ENCODE measurements at places on chromosomes 5 and 9.

DNA sequence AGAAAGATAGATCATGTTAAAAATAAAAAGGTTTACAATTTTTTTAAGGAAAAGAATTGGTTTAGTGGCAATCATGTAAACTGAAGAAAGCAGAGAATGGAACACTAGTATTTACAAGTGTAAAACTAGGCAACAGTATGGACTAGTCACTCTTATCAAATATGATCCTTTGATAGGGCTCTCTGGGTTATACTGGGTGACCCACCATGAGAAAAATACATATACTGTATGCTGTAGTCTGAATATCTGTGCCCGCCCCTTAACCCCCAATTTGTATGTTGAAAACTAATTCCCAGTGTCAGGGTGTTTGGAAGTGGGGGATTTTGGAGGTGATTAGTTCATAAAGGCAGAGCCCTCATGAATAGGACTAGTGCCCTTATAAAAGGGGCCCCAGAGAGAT, 236.8 kb upstream of the TARS1 start:
- DNase-seq, result no peak

DNA sequence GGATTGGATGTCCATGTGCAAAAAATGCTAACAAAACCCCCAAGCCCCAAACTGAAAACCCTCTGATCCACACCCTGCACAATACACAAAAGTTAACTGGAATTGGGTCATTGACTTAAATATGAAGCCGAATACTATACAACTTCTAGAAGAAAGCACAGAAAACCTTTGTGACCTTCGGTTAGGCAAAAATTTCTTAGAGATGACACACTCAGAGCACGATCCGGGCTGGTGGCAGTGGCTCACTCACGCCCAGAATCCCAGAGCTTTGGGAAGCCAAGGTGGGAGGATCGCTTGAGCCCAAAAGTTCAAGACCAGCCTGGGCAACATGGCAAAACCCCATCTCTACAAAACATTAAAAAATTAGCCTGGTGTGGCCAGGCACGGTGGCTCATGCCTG, 1.8 kb upstream of the DIPK1B start:
- no peak for DNase-seq

GRCh38 chr9:20873240-20873865, 158.1 kb downstream of the HACD4 start:
- peak; percentile 71 for DNase-seq

GRCh38 chr5:99059685-99060084, 130.9 kb upstream of the CHD1 start:
- no peak for DNase-seq

DNA sequence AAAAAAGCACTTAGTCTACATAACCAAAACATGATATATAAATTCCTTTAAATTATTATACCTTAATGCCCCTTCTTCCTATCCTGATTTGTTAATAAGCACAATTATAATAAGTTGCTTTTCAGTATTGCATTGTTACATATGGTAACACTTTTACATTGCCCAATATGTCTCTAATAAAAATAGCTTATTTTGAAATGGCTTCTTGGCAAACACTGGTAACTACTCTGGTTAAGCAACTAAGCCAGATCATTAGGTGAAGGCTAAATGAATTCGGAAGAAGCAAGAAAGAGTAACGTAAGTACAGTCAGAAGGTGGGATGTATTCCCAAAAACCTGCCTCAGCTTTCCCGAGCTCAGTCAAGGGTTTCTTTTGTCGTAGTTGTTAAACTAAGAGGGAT, 85.3 kb downstream of the TTC39B start:
- DNase-seq, result no peak

DNA sequence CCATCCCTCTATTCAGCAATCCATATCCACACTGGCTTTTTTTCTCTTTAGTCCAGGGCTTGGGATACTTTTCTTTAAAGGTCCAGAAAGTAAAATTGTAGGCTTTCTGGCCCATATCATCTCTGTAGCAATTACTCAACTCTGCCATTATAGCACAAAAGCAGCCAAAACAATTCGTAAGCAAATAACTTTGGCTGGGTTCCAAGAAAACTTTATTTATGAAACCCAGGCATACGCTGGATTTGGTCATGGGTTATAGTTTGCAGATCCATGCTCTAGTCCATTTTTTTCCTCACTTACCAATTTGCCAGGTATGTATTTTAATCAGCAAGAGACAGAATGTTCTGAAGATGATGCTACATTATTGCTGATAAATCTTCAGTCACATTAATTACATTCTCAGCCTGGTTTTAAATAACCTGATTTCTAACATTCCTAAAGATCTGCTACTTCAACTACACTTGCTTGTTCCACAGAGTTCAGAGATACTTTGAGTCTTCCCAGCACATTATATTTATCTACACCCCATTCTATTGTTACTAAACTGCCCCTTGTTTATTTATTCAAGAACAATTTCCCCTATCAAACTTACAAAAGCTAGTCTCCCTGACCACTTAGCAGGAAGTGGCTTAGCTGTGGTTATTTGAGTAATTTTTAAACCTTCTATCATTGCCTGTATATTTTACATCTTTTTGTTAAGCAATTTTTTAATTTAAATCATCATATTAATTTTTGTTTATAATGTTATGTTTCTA, 161.0 kb downstream of the ISL1 start:
- peak; percentile 4 for DNase-seq

GRCh38 chr5:148685520-148686134, 31.3 kb upstream of the HTR4 start:
- DNase-seq, result no peak
